Activated naive CD8-positive, alpha-beta T cell treated with anti-CD3 and anti-CD28 coated beads for 36 hours (primary cell): ENCODE measurements at places on chromosomes 2 and 18.

DNA sequence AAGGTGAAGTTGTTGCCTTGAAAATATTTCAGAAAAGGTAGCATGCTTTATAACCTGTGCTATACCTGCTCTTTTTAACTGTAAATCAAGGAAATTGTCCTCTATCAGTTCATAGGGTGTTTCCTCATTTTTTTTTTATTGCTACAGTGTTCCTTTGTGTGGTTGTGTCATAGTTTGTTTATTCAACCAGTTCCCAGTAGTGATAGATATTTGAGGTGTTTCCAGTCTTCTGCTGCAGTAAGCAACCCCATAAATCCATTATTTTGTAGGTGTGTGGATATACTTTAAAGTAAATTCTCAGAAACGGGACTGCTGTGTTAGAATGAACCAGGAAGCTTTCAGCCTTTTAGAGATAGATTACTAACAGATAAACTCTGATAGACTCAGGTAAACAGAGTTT is 39.6 kb downstream of the SEMA4F start:
- DNase-seq: no peak

DNA sequence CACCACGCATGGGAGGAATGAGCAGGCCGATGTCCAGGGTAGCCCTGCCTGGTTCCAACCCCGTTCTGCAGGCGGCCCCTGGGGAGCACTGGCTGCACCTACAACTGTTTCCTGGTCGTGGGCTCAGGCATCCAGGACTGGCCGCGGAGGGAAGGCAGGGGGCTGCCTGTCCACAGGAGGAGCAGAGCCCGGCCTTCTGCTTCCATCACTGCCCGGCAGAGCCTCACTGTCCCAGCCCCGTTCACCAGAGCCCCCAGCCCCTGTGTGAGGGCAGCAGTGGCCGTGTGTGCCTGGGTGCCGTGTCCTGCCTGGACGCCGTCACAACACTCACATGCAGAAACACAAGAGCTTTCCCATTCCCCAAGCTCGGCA is 56.2 kb downstream of the KCNG2 start:
- DNase-seq: no peak

DNA sequence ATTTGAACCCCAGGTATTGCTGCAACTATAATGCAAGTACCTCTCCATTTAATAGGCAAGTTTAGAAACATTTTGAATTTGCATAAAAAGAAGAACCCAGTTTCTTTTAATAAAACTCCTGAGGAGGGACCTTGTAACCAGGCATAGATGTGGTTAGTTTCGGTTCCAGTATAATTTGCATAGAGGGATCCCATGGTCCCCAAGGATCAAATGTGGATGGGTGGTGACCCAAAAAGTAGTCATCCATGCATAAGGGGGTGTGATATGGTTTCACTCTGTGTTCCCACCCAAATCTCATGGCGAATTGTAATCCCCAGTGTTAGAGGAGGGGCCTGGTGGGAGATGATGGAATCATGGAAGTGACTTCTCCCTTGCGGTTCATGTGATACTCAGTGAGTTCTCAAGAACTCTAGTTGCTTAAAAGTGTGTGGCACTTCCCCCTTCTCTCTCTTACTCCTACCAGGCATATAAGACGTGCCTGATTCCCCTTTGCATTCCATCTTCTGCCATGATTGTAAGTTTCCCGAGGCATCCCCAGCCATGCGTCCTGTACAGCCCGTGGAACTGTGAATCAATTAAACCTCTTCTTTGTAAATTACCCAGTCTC is 40.2 kb upstream of the SKA1 start:
- no peak for DNase-seq

GRCh38 chr2:191686729-191687128 is 8.8 kb downstream of the NABP1 start:
- no peak for DNase-seq

- peak; percentile 16 for DNase-seq
Observed at GRCh38 chr2:65554765-65555591, 122.6 kb upstream of the SPRED2 start.

DNA sequence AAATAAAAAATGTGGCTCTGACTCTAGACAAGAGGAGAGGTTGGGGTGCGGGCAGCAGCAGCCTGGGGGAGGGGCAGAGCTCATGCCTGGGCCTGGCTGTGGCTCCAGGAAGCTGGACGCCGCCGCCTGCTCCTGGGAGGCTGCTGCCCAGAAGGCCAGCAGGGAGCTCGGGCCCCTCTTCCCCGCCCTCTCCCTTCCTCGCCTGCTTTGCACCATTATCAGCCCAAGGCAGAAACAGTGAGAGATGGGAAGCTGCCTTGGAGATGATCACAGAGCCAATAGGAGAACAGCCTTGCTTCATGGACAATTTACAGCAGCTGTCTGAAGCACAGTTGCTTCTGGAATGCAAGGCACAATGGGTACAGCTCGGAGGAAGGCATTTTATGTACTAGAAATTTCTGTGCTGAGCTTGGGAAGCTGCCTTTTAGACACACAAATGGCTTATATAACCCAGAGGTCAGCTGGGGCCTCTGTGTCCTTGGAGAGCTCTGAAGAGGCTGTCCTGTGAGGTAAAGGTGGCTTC is 55.3 kb upstream of the AFF3 start:
- no peak for DNase-seq

DNA sequence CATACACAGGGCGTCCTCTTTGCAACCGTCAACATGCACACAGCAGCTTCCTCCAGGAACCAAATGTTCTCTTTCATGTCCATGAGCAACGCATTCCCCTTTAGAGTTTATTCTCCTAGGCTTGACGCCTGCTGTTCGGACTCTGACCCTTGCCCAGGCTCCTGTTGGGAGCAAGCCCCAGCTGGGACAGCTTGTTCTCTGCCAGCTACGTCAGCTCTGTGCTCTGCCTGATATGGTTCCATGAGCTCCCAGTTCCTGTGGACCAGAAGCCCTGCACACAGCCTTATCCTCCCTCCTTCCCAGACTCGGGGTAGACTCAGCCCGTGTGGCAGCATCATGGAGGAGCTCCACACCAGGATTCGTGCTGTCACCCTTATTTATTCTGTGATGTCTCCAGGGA is 253.1 kb upstream of the PXDN start:
- DNase-seq: no peak

DNA sequence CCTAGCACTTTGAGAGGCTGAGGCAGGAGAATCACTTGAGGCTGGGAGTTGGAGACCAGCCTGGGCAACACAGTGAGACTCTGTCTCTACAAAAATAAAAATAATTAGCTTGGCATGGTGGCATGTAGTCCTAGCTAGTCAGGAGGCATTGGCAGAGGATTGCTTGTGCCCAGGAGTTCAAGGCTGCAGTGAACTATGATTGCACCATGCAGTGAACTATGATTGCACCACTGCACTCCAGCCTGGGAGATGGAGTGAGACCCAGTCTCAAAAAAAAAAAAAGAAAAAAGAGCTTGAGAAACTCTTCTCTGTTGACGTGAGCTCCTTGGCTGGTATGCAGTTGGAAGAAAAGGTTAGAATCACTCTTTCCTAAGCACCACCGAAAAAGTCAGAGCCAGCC is 125.1 kb upstream of the TNP1 start:
- no peak for DNase-seq

- no peak for DNase-seq
Observed at GRCh38 chr2:190355968-190356644, 12.7 kb downstream of the INPP1 start.

- no peak for DNase-seq
Observed at GRCh38 chr2:88829607-88830463, 138.4 kb downstream of the RPIA start.

DNA sequence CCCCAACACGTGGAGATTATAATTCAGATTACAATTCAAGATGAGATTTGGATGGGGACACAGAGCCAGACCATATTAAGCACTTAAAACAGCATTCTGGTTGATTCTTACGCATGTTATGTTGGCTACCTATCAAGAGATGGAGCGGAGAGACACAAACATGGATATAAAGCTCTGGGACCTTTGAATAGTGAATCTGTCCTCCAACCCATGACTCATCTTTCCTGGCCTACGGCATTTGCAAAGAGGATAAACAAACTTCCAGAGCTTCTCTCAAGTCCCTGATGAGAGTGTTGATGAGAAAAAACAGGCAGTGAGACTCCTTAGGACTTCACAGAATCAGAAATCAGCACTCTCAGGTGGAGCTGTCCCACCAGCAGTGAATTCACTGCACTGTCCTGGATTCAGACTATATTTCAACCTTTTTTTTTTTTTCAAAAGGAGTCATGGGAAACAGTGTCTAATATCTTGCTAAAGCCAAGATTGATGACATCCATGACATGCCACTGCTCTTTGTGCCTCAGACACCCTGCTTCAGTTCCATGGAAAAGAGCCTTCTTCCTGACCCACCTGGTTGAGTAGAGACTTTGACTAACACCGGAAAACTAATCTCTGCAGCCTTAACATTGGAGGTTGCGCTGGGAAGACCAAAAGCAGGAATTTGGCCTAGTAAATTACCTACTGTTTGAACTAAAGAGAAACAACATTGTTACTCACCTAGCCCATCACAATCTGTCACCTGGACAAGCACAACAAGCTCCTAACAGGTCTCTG is 62.1 kb upstream of the NPAS2 start:
- DNase-seq: no peak

DNA sequence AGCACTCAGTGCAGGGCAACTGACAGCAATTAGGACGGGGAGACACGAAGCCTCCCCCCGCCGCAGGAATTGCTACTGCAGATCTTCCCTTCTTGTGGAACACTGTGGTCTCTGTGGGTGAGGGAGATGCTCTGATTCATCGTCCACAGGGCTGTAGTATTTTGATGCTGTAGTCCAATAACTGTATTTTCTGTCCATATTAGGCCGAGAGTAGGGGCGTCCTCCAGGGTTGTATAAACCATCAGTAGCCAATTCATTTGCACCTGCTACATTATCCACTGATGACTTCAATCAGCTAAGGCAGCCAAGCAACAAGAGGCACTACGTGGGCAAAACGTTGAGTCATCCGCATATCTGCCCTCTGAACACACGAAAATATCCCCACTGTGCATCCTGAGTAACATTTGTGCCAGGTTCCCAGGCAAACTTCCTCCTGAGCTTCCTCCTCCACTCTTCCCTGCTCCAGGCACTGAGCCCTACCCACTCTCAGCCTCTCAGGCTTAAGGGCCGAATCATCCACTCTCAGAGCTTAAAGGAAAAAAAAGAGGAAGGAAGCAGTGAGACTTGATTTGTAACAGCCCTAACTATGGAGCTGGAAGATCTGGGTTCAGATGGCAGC is 62.1 kb downstream of the LBH start:
- DNase-seq: no peak

DNA sequence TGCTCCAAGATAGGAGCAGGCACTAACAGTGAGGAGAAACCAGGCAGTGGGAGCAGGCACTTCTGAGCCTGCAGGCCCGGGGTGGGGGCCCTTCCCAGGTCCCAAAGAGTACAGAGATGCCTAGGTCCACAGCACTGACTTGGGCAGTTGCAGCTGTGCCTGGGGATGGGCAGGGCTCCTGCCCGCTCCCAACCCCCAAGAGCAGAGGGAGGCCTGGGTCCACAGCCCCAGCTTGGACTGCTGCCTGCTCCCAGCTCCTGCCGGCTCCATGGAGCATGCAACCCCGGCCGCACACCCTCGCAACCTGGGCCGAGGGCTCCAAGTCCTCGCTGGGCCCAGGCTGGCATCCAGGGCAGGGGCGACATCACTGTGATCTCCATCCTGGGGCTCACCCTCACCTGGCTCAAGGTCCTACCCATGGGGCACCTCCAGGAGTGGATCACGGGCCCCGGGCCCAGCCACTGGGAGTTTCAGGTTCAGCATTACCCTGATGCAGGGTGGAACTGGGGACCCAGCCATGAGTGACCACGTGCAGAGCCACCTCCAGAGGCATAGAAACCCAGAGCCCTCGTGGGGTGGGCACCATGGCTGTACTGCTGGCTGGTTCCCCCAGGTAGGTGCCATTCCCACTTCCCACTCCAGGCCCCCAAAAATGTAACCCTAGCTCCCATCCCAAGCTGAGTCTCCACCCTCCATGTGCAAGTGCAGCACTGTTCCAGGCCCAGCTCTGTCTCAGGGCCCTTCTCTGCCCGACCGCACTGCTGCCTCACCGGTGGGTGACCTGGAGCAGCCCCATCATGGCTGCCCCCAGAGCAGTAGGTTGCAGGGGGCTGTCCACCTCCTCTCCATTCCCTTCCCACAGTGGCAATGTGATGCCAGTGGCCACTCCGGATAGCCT is 325.6 kb downstream of the NR4A2 start:
- DNase-seq: no peak

DNA sequence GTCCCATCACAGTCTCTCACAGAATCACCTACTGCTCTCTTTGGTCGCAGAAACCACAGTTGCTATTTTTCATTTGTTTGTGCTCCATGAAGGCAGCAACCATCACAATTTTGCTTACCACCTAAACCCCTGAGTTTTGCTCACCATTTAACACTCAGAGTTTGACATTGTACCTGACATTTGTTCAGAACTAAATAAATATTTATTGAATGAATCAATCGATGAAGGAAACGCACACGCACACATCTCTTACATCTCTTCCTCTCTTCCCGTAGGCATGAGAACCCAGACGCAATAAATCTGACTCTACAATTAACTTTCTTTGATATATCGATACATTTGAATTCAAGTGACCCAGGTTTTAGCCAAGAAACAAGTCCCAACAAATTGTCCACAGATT is 105.5 kb upstream of the RNF152 start:
- DNase-seq: no peak

GRCh38 chr2:288758-289361 is 969 bp upstream of the ALKAL2 start:
- no peak for DNase-seq

GRCh38 chr18:25109484-25109883 is 242.5 kb downstream of the ZNF521 start:
- DNase-seq: no peak

DNA sequence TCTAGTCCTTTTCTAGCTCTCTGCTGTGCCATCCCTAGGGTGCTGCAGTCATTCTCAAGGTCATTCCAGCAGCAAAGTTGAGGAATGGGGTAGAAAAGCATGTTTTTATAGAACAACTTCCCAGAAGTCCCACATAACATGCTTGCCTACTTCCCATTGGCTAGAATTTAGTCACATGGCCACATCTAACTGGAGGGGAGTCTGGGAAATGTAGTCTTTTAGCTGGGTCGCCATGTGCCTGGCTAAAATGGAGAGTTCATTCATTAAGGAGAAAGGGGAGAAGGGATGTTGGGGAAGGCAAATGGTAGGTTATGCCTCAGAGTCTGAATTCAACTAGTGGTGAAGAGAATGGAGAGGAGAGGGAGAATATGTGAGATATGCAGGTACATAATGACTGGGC is 85.7 kb downstream of the SLC4A3 start:
- DNase-seq: no peak

GRCh38 chr2:12587729-12588522 is 128.8 kb upstream of the TRIB2 start:
- peak; percentile 13 for DNase-seq

DNA sequence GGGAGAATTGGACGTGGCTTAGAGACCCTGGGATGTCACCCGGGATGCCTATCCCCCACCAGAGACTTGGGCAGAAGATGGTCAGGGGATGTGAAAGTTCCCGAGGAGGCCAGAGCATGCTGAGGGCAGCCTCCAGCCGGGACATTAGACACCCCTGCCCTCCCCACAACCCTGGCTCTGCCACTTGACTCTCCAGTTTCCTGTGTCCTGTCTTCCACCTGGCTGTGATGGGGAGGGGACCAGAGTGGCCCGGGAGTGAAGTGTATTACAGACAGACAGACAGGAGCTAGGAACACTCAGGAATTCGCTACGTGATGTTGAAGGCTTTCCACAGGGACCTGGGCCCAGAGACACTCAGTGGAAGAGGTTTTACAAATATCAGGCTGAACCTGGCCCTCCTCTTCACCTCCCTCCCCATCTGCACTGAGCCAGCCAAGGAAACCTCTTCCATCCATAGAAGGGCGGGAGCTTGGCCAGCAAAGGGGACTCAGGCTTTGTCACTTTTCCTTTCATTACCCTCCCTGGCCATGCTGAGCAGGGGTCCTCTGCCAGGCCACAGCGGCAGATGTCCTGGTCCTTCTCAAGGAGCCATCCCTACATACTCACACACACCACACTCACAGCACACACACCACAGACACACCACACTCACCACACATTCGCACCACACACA is 60.7 kb downstream of the SDC1 start:
- no peak for DNase-seq
